ENCODE measurements at places on chromosomes 11 and 22.

DNA sequence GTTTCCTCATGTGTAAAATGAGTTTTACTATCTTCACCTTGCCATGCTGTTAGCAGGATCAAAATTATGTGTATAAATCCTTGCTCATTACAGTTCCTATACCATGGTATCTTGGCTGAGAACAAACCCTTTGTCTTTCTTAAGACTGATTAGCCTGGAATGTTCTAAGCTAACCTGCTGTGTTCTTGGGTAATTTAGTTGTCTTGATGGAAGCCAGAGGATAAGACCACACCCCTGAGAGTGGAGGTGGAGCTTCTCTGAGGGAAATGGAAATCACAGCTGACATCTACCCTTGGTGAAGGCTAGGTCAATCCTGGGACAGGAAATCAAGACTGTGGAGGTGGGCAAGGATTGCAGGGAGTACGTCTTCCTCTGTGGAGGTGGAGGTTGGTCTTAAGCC lies 206.1 kb upstream of the ARHGAP20 start:
- H3K27ac ChIP-seq: no peak overlapping the region
- peaks cover 2% of the 10 kb centered on the region for H3K27me3 ChIP-seq
- DNase-seq: no peak
- H3K36me3 ChIP-seq: no peaks in the 10 kb centered on the region
- H3K4me3 ChIP-seq: no peak overlapping the region

- DNase-seq: no peak
- H3K27me3 ChIP-seq: peaks cover 7% of the 10 kb centered on the region
- no peaks in the 10 kb centered on the region for H3K36me3 ChIP-seq
- no peak overlapping the region for H3K4me3 ChIP-seq
- H3K27ac ChIP-seq: no peak overlapping the region
Observed at GRCh38 chr22:38935023-38935422, 22.4 kb upstream of the APOBEC3A start.

- no peaks in the 10 kb centered on the region for H3K36me3 ChIP-seq
- no peaks in the 10 kb centered on the region for H3K27me3 ChIP-seq
- peaks cover 15% of the 10 kb centered on the region for H3K4me1 ChIP-seq
- DNase-seq: no peak
Observed at GRCh38 chr11:83056204-83056603, 15.5 kb downstream of the RAB30 start.

DNA sequence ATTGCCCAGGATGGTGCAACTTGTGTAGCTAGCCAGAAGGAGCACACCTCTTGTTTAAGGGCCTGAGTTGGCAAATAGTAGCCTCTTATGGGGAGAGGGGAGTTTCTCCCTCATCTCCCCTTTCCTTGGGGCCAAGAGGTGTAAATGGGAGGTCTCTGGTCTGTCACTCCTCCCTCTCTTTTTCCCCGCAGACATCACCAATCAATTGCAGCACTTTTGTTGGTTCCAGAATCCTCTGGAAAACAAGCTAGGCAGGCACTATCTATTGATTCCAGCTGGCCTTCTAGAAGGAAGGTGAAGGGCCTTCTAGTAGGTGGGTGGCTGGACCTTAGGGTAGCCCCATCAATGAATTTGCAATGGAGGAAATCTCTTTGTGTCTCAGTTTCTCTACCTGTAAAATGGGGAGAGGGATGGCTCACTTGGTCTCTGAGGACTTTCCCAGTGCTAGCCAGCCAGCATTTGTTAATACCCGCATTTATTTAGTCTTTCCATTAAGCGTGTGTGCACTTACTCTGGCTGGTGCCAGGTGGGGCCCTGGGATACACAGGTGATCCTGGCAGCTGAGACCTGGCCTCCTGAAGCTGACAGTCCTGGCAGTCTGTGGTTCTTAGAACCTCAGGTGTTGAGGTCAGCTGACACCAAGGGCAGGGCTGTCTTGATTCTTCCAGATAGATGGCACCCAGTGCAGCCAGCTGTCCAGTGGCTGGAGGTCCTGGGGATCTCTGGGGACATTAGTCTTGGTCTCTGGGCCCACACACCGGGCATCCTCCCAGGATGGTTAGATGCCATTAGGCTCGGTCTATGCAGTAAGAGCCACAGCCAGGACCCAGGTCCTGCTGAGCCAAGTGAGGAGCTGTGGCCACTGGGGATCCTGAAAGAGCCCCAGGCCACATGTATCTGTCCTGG lies 51.7 kb downstream of the TSPAN18 start:
- H3K4me3 ChIP-seq: no peak overlapping the region
- peaks cover 24% of the 10 kb centered on the region for H3K4me1 ChIP-seq
- H3K36me3 ChIP-seq: no peaks in the 10 kb centered on the region
- DNase-seq: no peak

DNA sequence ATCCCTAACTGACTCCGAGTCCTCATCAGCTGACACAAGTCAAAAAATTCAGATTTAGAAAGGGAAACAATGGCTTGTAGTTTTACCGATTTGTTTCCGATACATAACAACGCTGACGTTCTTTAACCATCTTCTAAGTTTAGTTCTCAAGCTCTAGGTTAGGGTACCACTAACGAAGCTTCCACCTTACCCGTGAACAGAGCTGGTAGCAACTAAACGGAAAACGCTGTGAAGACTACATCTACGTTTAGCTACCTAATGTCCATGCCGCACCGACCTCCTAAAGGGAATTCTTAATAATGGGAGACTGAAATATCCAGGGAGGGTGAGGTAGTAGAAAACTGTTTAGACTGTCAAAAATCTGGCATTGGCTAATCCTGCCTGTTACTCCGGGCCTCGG lies 1.0 kb downstream of the NUP98 start:
- H3K36me3 ChIP-seq: no peaks in the 10 kb centered on the region
- no peak for DNase-seq
- H3K4me1 ChIP-seq: peaks cover 14% of the 10 kb centered on the region
- H3K27me3 ChIP-seq: peaks cover 6% of the 10 kb centered on the region
- peak overlapping the region; percentile 96 for H3K4me3 ChIP-seq
- H3K27ac ChIP-seq: peak overlapping the region; percentile 74

- peak overlapping the region; percentile 69 for H3K27ac ChIP-seq
- H3K36me3 ChIP-seq: no peaks in the 10 kb centered on the region
- no peak for DNase-seq
- no peak overlapping the region for H3K4me3 ChIP-seq
Observed at GRCh38 chr11:72425053-72425980, 9.0 kb downstream of the CLPB start.

DNA sequence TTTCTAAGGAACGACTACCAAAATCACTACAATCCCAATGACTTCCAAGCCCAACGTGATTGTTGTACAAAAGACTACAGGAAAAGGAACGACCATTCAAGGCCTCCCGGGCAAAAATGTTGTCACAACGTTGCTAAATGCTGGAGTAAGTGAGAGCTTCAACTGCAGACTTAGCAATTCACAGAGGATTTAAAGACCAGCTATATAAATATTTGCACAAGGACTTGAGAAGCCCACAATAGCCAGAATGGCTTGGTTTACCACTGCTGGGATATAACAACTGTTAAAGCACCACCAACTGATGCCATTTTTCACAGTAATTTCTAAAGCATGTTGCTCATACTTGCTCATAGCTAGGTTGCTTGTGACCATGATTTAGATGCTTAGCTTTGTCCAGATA lies 78.3 kb downstream of the EMSY start:
- H3K4me3 ChIP-seq: no peak overlapping the region
- H3K27me3 ChIP-seq: no peaks in the 10 kb centered on the region
- no peaks in the 10 kb centered on the region for H3K4me1 ChIP-seq
- no peak overlapping the region for H3K27ac ChIP-seq
- H3K36me3 ChIP-seq: no peaks in the 10 kb centered on the region
- DNase-seq: no peak

DNA sequence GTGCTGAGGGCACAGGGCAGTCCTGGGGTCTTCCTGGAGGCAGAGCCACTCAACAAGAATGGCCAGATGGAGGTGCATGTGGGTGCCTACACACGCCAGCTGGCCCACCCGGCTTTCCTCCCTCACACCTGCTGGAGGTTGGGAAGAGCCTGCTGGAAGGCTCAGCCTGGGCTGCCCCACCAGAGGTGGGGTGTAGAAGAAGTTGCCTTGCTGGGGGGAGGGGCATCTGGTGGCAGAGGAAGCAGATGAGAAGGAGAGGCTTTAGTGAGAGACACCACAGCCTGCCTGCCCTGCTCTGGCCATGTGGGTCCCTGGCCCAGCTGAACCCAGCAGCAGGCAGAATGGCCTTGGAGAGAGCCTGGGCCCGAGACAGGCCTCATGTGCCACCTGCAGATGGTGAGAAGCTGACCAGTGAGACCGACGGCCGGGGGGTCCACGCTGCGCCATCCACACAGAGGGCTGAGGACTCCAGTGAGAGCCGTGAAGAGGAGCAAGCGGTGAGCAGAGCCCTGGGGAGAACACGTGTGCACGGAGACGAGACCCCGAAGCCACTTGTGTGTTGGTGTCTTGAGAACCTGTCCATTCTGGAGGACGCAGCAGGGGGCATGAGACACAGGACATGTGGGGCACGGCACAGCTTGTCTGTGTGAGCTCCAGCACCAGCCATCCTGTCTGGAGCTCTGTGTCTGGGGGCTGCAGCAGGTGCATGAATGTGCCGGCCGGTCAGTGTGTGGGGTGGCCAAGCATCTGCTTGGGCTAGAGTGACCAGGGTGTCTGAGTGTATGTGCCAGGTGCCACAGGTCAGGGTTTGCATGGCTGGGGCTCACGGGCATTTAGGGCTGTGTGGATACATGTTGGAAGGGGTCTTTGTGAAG lies 2.7 kb downstream of the B4GALNT4 start:
- H3K4me3 ChIP-seq: peak overlapping the region; percentile 84
- peak; percentile 35 for DNase-seq
- H3K4me1 ChIP-seq: peaks cover 12% of the 10 kb centered on the region
- peak overlapping the region; percentile 88 for H3K27ac ChIP-seq
- H3K36me3 ChIP-seq: no peaks in the 10 kb centered on the region
- H3K27me3 ChIP-seq: peaks cover 32% of the 10 kb centered on the region

GRCh38 chr11:118530180-118530682 lies 761 bp upstream of the TMEM25 start:
- H3K4me1 ChIP-seq: peaks cover 13% of the 10 kb centered on the region
- peak overlapping the region; percentile 93 for H3K27ac ChIP-seq
- H3K36me3 ChIP-seq: no peaks in the 10 kb centered on the region

- H3K36me3 ChIP-seq: no peaks in the 10 kb centered on the region
- H3K27ac ChIP-seq: no peak overlapping the region
- H3K27me3 ChIP-seq: peaks cover 3% of the 10 kb centered on the region
- DNase-seq: no peak
Observed at GRCh38 chr11:126491092-126491491, 135.6 kb downstream of the ST3GAL4 start.

DNA sequence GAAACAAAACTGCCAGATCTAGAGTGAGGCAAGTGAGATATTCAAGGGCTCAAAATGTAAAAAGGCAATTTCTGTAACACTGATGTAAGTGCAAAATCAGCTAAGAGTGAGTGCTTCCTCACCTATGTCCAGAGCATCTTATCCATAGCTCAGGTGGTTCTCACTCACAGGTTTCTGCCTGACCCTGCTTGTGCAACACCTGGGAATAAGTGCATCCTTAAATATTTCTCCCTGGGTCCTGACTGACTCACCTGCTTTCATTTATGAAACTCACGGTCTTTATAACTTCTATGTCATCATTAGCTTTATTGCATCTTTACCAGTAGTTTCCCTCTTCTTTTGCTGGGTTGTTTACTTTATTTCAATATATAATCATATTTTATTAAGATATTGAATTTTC lies 260.6 kb downstream of the CNTN5 start:
- DNase-seq: no peak
- H3K27ac ChIP-seq: no peak overlapping the region
- no peaks in the 10 kb centered on the region for H3K27me3 ChIP-seq
- no peaks in the 10 kb centered on the region for H3K4me1 ChIP-seq

GRCh38 chr11:126546191-126546590 lies 190.7 kb downstream of the ST3GAL4 start:
- DNase-seq: no peak
- no peak overlapping the region for H3K4me3 ChIP-seq
- peaks cover 3% of the 10 kb centered on the region for H3K27me3 ChIP-seq

GRCh38 chr22:30691204-30691603 lies 3.5 kb upstream of the OSBP2 start:
- DNase-seq: no peak
- H3K27ac ChIP-seq: no peak overlapping the region
- no peaks in the 10 kb centered on the region for H3K4me1 ChIP-seq
- H3K36me3 ChIP-seq: no peaks in the 10 kb centered on the region
- no peak overlapping the region for H3K4me3 ChIP-seq

DNA sequence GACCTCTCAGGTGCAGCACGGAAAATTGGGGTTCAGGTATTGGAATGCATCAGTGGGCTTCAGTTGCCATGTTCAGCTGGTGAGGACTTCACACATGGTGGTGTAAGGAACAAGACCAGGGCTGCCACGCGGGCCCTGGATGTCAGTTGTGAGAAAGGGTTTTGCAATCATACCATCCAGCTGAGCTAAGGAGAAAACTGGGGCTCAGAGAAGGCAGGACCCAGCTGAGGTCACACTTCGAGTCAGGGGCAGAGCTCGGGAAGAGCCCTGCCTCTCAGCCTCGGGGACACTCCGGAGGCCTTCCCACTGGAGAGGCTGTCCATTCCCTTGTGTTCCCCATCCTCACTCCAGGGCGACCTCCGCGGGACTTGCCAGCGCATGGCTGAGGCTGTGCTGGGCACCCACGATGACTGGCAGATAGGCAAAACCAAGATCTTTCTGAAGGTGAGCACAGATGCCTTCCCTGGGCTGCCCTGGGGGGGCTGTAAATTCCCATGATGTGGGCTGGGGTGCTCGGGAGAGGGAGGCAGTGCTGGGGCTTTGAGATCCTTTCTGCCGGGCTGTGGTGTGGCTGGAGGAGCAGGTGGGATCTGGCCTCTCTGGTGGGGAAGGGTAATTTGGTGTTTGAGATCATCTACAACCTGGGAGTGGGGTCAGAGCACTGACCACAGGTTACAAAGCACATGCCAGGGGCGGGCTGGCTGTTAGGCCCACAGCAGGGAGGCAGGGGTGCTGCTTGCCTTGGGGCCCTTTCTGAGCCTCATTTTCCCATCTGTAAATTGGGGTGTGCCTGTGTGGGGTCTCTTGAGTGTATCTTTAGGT lies 47.2 kb downstream of the MYO7A start:
- no peaks in the 10 kb centered on the region for H3K36me3 ChIP-seq
- peaks cover 18% of the 10 kb centered on the region for H3K4me1 ChIP-seq
- no peak overlapping the region for H3K27ac ChIP-seq
- no peak for DNase-seq

DNA sequence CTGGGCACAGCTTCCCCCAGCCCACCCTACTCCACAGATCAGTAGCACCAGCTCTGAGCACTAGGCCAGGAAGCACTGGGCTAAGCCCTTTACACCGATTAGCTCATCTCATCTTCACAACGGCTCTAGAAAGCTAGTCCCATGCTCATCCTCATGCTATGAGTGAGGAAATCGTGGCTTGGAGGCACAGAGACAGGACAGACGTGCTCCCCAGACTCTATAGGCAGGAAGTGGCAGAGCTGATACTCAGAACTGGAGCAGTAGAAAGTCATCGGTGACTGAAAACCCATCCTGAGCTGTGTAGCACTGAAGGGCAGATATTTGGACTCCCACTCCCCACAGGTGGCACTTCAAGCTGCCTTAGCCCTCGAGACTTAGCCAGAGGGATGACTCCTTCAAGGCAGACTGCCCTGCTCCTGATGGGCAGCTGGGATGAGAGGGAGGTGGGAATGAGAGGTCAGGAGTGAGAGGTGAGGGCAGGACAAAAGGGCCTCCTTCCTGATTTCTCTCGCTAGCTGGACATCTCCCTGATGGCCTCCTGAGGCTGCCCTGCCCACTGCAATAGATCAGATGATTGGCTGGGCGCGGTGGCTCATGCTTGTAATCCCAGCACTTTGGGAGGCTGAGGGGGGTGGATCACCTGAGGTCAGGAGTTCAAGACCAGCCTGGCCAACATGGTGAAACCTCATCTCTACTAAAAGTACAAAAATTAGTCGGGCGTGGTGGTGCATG lies 9.7 kb downstream of the CD5 start:
- H3K4me1 ChIP-seq: peaks cover 11% of the 10 kb centered on the region
- H3K36me3 ChIP-seq: peaks cover 7% of the 10 kb centered on the region

All from glutamatergic neuron (in vitro differentiated cells).